ENCODE measurements at places on chromosomes 7 and 10. TPM values are rescaled to one million over a fixed set of nuclear protein-coding genes. Genes with fewer than 3 reads are reported as not detected.

HOXA9 gene
- not detected for total RNA-seq

TAC1 gene
- not detected for total RNA-seq

EIF4EBP2 gene
- total RNA-seq, result 62.5 TPM

SLC16A12 gene
- not detected for total RNA-seq

BHLHA15 gene
- 0.40 TPM for total RNA-seq

Measured in activated naive CD4-positive, alpha-beta T cell treated with anti-CD3 and anti-CD28 coated beads, Interleukin-2, amount 10 ng/mL, durations not matched to agents 5 hours and 36 hours (primary cell).